ENCODE measurements at places on chromosomes 1 and 21.

DNA sequence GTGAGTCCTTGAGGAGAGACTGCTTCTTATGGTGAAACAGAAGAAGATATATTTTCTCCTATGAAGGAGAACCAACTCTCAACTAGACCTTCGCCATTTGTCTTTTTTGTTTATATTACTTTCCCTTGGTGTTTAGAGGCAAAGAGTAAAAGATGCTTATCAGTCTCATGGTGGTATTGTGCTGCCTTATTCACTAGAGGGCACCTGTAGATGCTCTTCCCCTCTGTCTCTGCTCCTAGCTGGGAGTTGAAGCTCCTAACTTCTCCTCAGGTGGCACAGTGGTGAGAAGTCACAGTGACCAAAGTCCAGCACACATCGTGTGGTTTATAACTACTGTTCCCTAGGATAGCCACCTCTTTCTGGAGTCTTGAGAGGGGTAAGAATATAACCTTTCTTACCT, 1359.6 kb downstream of the PLA2G4A start:
- DNase-seq = no peak

GRCh38 chr21:18252680-18253079, 8.0 kb downstream of the CHODL start:
- DNase-seq = no peak

- no peak for DNase-seq
These were observed 845 bp upstream of the RGS5 start for GRCh38 chr1:163203561-163203960.

- peak; percentile 1 for DNase-seq
These were observed at the start of gene ESRRG for GRCh38 chr1:216723274-216723780. ESRRG (minus strand) TSS chr1:216723429; CDS start chr1:216723299, 130 bp downstream.

- no peak for DNase-seq
These were observed 18.0 kb upstream of the TRAPPC10 start for GRCh38 chr21:43994085-43994484.

GRCh38 chr21:33299181-33299752, 25.5 kb upstream of the IFNAR1 start:
- DNase-seq = no peak

DNA sequence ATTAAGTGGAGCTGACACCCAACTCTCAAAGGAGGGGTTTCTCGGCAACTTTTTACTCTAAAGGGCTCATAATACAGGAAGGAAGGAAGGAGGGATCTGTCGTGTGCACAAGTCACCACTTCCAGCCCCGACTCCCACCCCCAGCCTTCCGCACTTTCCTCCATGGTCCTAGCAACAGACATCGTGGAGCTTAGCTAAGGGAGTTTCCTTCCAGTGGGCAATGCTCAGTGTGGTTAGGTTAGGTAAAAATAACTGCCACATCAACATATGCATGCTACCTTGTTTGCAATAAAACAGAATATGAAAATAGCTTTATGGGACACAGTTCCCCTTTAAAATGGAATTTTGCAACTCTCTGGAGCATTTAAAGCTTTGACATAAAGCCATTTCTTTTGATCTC, 35.2 kb downstream of the KANK4 start:
- no peak for DNase-seq

GRCh38 chr21:28893687-28894086, 99.0 kb downstream of the LTN1 start:
- DNase-seq = no peak

DNA sequence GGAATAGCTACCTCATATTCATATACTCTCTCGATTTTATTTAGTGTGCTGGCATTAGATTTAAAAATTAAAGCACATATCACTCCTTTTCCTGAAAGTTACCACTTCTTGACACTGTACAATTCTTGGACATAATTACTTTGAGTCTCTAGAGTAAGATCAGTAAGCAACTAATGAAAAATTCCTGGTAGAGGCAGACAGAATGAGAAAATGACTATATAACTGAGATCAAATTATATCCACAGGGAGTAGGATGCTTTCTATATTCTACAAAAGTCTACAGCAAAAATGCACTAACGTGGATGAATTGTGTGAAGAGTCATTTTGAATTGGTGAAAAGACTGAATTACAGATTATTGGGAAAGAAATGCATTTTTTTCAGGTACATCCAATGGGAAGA, 445.7 kb downstream of the PTBP2 start:
- DNase-seq = no peak

GRCh38 chr1:25797939-25798338, 2.1 kb upstream of the SELENON start:
- DNase-seq = no peak

DNA sequence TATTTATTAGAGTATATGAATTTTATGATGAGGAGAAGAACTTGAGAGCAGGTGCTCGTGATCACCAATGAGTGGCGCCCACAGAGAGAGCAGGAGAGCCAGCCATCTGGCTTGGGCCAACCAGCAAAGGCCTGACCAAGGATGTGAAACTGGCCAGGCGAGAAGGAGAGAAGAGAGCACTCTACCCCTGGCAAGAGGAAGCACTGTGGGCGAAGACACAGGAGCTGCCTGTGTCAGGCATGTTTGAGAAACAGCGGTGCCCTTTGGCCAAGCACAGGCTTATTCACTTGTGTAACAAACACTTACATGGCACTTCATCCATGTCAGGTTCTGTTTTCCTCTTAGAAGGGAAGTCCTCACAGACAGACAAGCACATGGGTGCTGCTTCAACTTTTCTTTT, 4.2 kb upstream of the SIPA1L2 start:
- DNase-seq = no peak

DNA sequence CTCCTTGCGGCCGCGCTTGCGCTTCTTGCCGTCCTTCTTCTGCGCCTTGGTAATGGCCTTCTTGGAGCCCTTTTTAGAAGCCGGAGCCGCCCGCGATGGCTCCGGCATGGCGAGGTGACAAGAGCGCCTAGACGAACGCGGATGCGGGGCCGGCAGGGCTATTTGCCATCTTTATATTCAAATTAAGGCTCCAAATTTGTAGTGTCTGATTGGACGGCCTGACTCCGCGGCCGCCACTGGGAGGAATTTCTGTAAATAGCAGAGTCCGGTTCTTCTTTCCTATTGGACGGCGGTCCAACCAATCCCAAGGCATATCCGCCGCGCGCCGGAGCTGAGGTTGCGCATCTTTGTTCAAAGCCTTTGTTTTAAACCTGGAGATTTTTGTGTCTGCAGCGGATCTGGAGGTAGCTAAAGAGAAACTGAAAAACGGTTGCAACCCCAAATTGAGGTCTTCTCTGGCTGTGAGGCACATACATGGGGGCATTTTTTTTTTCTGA, 22.6 kb upstream of the RNF187 start:
- peak; percentile 21 for DNase-seq

GRCh38 chr1:54310439-54311328, 95.5 kb downstream of the SSBP3 start:
- peak; percentile 18 for DNase-seq

DNA sequence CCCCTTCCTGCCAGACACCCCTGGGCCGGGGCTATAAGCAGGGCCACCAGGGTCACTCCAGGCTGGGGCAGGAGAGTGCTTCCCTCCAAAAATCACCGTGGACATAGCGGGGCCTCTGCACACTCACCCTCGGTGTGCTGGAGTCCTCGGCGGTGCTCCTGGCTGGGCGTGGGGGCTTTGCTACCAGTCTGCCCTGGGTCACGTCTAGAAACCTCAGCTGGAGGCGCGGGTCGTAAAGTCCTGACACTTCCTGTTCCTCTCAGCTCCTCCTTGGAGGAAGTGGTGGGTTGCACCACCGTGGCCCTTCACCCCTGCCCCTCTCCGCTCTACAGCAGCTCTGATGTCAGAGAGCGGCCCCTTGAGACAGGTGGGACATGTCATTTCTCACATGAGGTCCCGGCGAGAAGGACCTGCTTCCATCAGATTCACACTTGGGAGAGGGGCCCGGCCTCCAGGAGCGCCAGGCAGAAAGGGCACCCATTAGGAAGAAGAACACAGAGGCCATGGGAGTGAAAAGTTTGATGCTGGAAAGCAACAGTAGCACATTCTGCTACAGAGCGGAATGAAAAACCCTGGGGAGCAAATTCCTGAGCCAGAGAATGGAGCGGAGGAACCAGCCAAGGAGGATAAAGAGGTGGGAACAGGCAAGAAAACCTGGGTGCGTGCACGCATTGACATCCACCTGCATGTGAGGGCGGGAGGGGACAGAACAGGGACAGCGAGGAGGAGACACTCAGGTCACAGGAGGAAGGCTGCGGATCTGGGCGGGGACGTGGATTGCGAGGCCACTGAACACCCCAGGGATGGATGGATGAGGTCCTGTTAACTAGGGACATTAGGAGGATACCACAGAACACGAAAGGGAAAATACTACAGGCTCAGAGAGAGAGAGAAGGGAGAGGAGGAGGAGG, at the start of gene ITGB2:
Gene ITGB2 (minus strand): TSS at position 206 of the 911 bp plus-strand sequence. CDS start 10,117 bp downstream, outside the sequence.
- no peak for DNase-seq

DNA sequence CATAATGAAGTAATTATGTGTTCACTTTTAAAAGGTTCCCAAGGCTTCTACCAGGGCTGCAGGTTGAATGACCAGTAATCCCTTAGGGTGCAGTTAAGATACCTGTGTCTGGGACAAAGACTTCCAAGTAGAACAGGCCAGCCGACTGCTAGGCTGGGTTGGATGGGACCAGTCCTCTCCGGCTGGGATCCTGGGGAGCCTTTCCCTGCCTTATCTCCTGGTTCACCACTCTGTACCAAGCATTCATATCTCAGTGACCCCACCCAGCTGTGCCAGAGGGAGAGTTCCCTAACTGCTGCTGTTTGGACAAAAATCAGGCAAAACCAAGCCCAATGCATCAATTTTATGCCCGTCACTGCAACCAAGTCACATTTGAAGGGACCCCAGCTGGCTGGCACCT, 116.2 kb upstream of the ATP1A1 start:
- no peak for DNase-seq
